ENCODE measurements at places on chromosomes 12 and 14.

- no peak for DNase-seq
These were observed 109.9 kb downstream of the NAV3 start for GRCh38 chr12:77940567-77940966.

DNA sequence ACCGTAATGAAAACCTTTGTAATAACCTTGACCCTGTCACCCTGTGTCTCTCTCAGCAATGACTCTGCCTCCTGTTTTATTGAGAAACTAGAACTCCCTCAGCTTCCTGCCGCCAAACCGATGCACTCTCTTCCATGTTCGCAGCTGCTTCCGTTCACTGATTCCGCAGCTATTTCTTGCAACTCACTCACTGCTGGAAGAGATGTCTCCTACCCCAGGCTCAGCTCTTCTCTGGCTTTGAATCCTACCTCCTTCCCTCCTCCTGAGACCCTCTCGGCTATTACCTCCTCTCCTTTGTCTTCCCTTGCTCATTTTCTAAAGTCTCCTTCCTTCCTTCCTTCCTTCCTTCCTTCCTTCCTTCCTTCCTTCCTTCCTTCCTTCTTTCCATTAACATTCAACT lies 71.0 kb downstream of the ESRRB start:
- DNase-seq, result no peak

GRCh38 chr12:95922231-95922630 lies 20.2 kb downstream of the CCDC38 start:
- DNase-seq, result no peak

GRCh38 chr14:75597149-75597548 lies 18.7 kb downstream of the FLVCR2 start:
- DNase-seq, result no peak

GRCh38 chr12:106106061-106106566 lies 32.6 kb downstream of the NUAK1 start:
- no peak for DNase-seq

- DNase-seq, result no peak
These were observed 145.8 kb downstream of the KIF26A start for GRCh38 chr14:104284107-104284592.

- DNase-seq, result no peak
These were observed 14.2 kb downstream of the HIP1R start for GRCh38 chr12:122849352-122850047.

DNA sequence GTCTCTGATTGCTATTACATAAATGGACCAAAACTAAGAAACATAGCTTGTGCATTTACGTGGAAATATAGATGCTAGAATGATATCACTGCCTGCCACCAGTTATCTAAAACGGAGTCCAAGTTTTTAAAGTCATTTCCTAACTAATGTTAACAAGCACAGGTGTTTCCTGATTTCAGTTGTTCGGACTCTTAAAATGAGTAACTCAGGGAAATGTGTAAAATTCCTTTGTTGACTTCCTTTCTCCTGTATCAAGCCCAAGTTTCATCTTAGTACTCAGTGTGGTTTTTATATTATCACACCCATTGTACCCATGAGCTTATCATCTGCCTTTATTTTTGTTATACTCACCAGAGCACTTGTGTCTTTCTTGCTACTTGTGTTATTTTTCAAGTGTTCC lies 13.2 kb upstream of the PRKCH start:
- no peak for DNase-seq

GRCh38 chr14:95328729-95329503 lies 9.2 kb upstream of the CLMN start:
- DNase-seq, result no peak

DNA sequence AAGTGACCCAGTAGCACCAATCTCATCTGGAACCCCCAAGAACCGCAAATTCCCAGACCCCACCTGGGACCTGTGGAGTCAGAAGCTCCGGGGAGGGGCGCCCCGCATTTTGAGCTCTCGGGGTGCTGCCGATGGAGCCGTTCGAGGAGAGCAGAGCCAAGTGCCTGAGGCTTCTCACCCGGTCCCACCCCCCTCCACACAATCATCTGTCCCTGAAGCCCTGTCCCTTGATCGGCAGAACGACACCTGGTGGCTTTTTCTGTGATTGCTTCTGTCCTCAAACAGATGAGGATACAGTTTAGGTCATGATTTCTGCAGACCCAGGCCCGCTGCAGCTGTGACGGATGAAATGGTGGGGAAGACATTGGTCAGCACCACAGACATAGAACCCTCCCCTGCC lies 74.7 kb downstream of the NOC4L start:
- DNase-seq, result peak; percentile 53

GRCh38 chr14:93003945-93004698 lies 81.2 kb downstream of the CHGA start:
- DNase-seq, result no peak

DNA sequence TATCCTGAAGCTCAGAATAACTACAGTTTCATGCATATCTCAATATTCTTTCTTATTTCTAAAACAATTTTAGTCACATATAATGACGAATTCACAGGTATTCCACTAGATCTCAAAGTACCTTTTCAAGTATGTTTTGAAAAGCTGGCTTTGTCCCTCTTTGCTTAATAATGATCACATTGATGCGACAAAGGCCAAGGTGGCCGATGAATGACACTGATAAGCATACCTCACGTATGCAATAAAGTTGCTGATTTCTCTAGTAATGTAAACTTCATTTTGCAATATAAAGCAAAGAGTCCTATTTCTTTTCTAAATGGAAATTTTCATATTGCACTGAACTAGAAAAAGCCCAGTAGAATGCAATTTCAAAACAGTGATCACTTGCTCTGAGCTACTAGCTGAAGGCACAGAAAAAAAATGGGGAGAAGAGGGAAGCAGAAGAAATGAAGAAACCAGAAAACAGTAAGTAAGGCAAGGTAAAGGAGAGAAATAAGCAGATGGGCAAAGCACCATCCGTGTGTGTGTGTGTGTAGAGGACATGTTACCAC lies 29.3 kb downstream of the FGD6 start:
- no peak for DNase-seq

DNA sequence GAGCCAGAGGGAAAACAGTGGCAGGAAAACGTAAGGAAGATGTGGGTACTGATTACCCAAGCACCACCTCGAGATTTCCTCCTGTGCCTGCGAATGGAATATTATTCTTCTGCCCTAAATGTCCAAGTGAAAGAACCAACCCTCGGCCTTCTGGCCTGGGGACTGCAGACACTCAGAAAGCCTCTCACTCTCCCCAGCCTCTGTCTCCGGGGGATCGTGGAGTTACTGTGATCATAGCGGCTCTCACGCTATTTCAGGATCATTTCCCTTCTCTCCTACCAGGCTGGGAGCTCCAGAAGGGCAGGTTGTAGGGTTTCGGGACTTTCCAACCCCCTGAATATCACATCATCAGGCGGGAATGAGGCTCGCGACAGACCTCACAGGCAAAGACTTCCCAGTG lies 68.9 kb downstream of the KDM2B start:
- DNase-seq, result no peak

GRCh38 chr14:42437809-42438208 lies 831.1 kb downstream of the LRFN5 start:
- DNase-seq, result no peak

DNA sequence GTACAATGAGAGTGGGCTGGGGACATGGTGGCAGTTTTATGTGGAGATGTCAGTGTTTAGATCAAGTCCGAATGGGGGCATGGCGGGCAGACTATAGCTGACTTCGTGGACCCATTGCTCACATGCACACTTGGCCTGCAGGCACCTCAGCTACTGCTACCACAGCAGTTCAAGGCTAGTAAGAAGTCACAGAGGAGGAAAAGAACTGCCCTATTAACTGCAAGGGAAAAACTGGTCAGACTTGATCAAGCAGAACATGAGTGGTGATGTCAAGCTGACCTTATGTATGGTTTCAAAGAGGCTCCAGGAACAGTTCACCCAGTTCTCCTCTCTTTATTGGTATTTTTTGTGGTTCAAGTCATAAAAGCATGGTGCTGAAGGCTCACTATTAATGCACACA lies 30.2 kb upstream of the FRS2 start:
- DNase-seq, result no peak

GRCh38 chr12:25975179-25975578 lies 16.7 kb downstream of the RASSF8 start:
- no peak for DNase-seq

GRCh38 chr12:53854701-53855316 lies 83.8 kb upstream of the HOXC13 start:
- no peak for DNase-seq

DNA sequence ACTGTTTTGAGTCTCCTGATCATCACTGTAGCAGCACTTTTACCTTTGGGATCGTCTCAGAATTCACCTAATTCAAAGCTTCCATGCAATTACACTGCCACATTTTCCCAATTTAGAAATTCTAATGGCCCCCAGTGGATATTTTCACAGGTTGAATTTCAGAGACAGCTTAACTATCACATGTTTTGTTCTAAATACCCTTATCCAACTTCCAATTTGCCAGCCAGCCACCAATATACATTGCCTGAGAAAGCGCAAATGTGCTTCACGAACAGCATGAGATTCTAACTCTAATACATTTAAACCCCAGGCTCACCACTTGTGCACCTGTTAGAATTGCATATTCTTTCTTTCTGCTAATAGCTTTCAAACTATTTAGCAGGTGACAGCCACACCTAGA lies 1160.9 kb upstream of the TMEM132C start:
- DNase-seq, result no peak

DNA sequence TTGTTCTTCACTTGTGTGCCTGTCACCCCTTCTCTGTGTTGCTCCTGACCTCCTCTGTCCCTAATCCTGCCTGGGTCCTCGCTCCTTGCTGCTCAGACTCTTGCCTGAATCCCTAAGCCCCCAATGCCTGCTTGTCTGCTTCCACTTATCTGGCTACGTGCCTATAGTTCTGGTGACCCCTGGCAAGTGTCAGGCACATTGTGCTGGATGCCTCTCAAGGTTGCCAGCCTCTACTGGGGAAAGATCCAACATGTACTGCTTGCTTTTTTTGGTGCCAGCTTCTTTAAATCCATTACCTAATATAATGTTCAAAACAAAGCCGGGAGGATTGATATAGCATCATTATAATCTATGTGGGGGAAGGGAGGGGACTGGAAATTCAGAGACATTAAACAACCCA lies 448.0 kb upstream of the CCDC196 start:
- DNase-seq, result no peak

DNA sequence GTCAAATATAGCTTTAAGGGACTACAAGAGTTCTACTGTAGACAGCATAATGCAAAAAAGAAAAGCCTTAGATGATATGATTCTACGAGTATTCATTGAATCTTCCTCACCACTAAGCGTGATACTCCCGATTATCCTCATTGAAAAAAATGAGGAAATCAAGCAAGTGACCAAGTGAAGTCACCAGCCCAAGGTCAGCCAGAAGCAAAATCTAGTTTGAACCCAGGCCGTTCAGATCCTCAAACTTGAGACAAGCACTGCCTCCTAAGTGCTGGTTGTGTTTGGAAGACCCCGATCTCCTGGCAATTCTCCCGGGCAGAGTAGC lies 845 bp downstream of the GIT2 start:
- no peak for DNase-seq
